ENCODE measurements at places on chromosomes 6 and 20.

DNA sequence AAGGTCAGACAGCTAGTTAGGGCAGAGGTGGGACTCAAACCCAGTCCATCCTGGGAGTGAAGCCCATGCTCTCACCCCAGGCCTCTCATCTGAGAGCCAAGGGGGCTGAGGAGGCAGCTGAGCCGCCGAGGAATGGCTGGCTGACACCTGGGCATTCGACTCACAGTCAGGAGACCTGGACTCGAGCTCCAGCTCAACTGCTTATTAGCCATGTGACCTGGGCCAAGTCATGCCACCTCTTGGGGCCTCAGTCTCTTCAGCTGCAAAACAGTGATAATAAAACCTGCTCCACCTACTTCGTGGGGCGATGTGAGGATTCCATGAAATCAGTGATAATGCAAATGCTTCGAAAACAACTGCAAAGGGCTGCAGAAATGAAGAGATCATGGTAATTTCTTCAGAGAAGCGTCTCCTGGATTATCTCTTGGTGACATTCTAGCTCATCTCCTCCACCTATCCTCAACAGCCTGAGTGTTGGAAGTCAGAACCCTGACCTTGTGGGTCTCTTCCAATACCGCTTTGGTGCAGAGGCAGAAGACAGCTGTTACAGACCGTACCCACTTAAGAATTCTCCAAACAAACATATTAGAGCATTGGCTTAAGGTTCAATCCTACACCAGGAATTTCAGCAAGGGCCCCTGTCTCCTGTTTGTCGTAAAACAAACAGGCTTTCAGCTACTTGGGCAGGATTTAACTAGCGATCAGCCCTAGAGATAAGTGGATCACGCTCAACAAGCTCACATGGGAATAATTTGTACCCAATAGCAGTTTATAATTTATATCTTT lies 60.0 kb upstream of the PIM1 start:
- no peak for DNase-seq

DNA sequence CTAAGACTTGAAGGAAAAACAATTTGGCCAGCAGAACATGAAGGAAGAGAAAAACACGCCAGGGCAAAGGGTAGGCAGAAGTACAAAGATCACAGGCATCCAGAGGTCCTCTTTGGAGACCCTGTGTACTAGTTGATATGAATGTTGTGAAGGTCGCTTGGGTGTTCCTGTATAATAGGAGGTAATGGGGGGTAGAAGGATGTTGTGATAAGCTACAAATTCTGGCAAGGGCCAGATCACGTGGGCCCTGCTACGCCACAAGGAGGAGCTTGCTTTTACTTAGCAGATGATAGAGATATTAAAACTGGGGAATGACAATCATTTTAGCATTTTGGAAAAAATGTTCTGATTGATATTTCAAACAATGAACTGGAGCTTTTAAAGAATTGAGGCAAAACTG lies 878 bp upstream of the HLA-DMA start:
- DNase-seq, result no peak

DNA sequence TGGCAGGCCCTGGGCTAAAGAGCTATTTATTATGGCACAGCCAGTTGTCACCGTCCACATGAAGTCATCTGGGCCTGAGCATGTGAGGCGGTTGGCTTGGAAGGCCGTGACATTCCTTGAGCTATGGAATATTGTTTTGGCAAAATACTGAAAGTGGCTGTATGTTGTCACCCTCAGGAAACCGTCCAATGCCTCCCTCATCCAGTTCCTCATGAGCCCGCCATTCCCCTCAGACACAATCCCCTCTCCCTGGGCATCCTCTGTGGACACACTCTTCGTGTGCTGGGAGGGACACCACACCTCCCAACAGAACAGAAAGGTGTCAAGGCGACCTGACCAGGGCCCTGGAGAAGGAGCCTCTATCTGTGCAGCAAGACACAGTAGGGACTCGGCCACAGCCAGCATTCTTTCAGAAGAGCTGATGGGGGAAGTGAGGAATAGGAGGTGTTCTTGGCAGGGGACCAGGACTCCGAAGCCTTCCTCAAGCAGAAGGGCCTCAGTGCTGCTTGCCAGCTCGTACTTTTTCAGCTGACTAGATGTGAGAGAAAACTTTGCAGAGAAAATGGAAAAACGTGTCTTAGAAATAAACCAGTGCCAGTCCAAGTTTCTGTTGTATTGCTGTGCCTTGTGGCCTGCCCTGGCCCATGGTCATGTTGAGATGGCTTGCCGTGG lies 120.5 kb downstream of the SOD2 start:
- DNase-seq, result no peak

- DNase-seq, result no peak
These were observed 147.9 kb downstream of the CDC5L start for GRCh38 chr6:44535446-44535845.

GRCh38 chr6:79048611-79049010 lies 29.4 kb downstream of the PHIP start:
- DNase-seq, result peak; percentile 4

DNA sequence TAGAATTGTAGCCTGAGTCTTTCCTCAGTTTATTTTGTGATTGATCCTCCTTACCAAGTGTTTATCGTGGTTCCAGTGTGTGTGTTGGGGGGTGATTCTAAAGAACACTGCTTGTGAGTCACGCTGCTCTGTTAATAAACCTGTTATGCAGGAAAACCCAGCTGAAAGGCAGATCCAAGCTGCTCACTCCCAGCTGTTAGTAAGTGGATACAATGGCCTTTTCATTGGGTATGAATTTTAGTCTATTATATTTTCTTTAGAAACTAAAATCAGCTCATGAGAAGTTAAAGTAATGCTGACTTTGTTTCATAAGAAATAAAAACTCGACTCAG lies 12.2 kb upstream of the DSTN start:
- no peak for DNase-seq

GRCh38 chr20:1946762-1947534 lies 46.9 kb downstream of the PDYN start:
- peak; percentile 91 for DNase-seq

DNA sequence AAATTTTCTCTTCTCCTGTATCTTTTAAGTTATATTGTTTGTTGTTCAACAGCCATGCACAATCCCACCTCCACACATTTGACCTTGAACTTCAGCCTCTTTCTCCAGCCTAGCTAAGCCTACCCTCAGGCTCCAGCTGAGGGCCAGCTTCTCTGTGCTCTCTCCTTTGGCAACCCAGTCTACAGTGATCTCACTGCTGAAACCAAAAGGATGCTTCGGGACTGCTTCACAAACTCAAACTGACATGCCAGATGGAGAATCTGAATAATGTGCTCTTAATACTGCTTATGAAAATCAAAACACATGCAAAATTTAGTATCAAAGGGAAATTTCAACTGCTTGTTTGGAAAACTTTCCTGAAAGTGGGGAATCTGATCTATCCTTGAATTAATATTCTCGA lies 16.1 kb upstream of the RIN2 start:
- DNase-seq, result no peak

DNA sequence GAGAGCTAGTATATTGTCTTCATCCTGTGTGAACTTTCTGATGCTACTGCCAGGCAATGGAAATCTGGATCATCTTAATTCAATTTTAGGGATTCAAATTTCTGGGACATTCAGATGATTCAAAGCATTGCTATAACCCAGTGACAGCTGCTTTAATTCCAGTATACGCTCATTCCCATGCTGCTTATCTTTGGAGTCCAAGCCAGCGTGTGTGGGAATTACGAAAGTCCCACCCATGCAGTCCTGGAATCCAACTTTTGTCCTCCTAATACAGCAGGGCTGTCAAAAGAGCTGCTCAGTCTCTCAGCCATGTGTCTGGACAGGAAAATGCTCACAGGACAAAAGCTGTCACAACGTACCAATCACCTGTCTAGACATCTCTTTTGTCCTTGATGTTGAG lies 219.8 kb downstream of the LAMA2 start:
- DNase-seq, result no peak

DNA sequence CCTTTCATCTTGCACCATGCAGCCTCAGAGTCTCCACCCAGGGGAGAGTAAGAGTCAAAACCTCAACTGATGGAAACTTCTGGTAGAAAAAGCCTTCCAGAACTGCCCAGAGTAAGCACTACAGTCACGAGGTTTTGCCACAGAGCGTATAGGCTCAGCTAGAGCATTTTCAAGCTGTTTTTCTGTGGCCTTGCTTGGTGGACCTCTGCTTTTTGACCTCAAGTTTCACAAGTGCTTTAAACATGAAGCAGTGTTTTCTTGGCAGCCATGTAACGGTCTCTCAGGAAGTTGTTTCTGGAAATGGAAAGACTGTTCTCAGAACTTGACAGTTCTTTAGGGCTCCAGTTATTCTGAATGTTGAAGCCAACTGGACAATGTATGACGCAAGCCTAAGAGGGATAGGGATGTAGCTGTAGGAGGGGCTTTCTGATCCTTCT lies 146.5 kb downstream of the ZDHHC14 start:
- no peak for DNase-seq

- DNase-seq, result no peak
These were observed 278.6 kb downstream of the COL12A1 start for GRCh38 chr6:74927299-74927698.

DNA sequence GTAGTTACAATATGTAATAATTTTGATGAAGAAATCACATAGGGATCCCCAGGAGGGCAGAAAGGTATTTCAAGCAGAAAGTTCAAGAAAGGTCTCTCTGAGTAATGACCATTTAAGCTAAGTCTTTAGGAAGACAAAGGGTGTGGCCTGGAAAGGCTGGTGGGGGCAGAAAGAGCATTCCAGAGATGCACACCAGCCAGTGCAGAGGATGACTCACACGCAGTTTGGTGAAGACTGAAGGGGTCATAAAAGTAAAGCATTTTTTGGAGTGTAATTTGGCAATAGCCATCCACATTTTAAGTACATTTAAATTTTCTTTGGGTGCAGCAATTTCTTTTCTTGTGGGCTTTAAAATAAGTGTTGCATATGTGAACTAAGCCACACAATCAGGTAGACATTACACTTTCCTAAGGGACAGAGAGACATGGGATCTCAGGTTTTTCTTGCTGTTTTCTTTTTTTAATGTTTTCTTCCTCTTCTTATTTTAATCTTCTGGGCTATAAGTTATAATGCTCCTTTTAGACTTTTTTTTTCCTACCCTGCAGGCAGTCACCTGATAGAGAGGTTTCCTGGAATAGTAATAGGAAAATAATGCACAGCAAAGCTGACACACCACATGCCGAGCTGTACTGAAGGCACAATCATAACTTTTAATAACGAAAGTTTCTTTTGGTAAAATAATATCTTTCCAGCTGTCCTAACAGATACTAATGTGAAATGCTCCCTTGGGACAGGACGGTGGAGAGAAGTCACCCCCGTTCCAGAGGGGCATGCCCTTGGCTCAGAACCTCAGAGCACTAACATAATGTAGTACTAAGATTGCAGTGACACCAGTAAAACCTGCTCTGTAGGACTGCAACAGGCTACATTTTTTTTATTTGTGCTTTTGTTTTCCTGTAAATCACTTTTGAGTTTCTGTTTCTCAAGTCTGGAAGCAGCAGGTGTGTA lies 49.6 kb upstream of the PTPRK start:
- peak; percentile 16 for DNase-seq

DNA sequence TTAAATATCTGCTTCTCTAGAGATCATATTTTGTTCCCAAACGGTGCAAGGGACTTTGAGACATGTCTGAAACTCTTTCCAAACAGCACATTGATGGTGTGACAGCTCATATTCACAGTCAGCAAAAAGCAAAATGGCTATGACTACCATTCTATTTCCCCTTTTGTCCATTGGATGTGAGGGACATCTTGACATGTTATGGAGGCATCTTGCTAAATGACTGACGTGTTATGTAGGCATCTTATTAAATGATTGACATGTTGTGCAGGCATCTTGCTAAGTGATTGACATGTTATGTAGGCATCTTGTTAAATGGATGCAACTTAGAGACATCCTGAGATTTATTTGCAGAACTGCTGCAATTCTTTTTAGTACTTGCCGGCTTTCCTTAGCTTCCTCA lies 255.8 kb downstream of the DLL1 start:
- DNase-seq, result no peak

DNA sequence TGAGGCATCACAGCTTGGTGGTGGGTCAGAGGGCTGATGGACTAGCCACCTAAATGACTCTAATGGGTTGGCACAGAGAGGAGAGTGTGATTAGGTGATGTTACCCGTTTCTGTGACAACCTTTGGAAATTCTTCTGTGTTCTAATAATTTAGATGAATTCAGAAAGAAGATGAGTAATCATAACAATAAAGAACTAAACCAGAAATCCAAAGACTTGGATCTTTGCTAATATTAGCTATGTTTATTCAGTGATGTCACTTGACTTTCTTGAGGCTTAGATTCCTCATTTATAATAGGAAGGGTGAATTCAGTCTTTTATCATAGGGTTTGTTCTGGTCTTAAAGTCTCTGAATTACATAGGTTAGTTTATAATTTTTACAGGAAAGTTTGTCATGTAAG lies 19.9 kb downstream of the CRYBG1 start:
- DNase-seq, result no peak

GRCh38 chr6:46964716-46965519 lies 43.2 kb upstream of the ADGRF5 start:
- DNase-seq, result no peak

- no peak for DNase-seq
These were observed 1099.6 kb upstream of the GJE1 start for GRCh38 chr6:141033101-141033500.

DNA sequence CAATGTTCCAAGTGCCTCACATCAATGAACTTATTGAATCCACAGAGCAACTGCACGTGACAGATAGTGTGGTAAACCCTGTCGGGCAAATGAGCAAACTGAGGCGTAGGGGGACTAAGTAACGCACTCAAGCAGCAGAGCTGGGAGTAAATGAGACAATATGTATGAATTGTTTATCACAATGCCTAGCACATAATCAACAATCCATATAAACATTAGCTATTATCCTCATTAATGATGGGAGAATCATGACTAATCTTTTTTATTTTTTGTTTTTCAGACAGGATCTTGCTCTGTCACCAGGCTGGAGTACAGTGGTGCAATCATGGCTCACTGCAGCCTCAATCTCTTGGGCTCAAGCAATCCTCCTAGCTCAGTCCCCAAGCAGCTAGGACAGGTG lies 43.9 kb upstream of the B4GALT5 start:
- no peak for DNase-seq

DNA sequence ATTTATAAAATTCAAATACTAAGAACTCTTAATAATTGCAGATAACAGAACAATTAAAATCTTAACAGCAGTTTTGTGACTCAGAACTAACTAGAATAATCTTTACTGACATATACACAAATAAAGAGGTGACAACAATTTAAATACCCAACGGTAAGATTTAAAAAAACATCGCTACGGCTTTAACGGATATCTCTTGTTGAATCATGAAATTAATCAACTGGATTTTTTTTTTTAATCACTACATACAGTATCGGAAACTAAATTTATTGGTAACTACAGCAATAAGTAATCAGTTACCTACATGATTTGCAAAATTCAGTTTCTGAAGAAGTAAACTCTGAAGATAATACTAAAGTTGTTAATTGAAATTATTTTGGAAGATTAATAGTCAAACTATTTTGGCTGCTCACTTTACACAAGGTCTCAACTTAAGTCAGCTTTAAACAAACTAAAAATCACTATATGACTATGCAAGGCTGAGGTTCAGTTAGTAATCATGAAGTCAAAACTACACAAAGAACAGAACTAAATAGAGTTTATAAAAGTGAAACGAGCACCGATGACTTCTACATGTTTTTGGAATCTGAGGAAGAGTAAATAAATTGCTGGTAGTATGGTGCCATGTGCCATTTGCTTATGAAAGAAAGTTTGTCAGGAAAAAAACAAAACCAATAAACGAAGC lies 128.8 kb downstream of the HUS1B start:
- no peak for DNase-seq

GRCh38 chr6:28134015-28134414 lies 7.7 kb upstream of the ZKSCAN8 start:
- DNase-seq, result no peak

Measured in H7 (cell line).